GM23248 (cell line): ENCODE measurements at places on chromosomes 2 and 18. TPM values are rescaled to one million over a fixed set of nuclear protein-coding genes. Genes with fewer than 3 reads are reported as not detected.
A peak's percentile ranks its signal among the peaks of the same experiment; 100 is the strongest.

DNA sequence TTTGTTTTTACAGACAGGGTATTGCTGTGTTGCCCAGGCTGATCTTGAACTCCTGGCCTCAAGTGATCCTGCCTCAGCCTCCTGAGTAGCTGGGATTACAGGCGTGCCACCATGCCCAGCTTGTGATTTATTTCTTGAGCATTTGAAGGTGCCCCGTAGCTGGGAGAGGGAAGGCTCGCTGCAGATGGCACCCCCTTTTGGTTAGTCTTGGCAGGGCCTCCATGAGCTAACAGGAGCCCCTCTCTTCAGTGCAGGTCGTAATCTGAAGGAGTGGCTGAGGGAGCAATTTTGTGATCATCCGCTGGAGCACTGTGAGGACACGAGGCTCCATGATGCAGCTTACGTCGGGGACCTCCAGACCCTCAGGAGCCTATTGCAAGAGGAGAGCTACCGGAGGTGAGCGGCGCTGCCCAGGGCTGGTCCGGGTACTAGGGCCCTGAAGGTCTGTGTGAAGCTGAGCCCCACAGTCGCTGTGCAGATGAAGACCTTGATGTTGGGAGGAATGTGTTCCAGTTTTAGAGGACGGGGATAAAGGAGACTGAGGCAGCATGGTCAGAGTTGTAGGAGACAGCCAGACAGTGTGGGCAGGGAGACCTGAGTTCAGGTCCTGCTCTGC lies 6.7 kb downstream of the ASB1 start:
- no peak for DNase-seq

GRCh38 chr18:47313901-47314300 lies 62.4 kb upstream of the SKOR2 start:
- peak; percentile 6 for DNase-seq

GRCh38 chr18:30088238-30089015 lies 954.1 kb downstream of the DSC3 start:
- peak; percentile 41 for DNase-seq

- DNase-seq: no peak
These were observed 548.5 kb upstream of the ID2 start for GRCh38 chr2:8133363-8133762.

DNA sequence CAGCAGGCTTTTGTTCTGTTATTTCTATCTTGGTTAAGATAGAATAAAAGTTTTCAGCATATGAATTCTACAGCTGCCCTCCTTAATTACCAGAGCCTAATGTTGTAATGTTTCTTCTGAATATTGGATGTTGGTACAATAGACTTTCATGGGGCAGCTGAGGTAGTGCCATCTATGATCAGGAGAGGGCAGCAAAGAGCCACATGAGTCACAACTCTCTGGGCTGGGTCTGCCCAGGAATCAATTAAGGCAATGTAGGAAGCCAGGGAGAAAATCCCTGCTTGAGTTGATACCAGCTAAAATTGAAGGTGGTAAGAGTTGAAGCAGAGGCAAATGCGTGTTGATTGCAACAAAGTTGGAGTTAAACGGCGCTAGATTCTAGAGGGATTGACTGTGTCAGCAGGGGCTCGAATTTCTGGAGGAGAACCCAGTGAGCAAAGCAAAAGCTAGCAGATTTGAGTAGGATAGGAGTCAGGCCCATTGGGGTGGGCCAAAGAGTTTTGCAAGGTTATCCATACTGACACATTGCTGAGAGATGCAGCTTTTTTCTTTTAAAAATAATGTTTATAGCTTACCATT lies 10.6 kb upstream of the MC5R start:
- DNase-seq: peak; percentile 67

DNA sequence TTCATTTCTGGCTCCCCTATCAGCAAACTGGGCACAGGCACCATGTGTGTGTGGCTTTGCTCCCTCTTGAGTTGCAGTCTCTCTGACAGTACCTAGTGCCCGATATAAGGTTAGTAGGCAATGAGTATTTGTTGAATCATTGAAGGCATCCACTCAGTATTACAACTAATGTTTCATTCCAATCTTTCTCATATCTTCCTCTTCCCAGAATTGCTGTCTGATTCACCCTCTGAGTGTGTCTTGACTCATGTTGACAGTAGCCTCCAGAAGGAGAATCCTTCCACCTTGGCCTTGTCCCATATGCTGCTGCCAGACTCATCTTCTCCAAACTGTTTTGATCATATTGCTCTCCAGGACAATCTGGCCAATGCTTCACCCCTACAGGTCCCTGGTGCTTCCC lies 202.5 kb downstream of the LRRTM1 start:
- peak; percentile 90 for DNase-seq

DNA sequence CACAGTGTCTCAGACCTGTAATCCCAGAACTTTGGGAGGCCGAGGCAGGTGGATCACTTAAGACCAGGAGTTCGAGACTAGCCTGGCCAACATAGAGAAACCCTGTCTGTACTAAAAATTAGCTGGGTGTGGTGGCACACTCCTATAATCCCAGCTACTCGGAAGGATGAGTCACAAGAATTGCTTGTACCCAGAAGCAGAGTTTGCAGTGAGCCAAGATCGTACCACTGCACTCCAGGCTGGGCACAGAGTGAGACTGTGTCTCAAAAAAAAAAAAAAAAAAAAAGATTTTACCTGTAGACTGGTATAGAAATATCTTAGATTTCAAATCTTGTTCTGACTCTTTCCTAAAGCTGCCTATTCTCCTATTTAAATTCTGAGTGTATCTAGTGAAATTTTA lies 7.2 kb upstream of the KLHL29 start:
- peak; percentile 58 for DNase-seq

DNA sequence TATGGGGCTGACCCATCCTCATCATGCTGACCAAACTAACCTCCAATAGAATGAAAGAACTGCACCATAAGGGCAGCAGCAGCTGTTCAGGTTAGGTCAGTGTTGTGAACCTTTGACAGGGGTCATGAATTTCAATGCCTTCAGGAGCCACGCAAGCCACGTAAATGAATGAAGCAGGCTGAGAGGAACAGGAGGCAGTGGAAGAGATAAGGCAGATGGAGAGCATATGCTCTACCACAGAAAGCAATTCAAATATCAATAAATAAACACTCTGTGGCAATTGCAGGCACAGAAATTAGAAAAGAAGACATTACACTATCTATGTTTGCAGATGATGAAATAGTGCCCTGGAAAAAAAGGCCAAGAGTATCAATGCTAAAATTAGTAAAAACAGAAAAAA lies 56.3 kb downstream of the SCG2 start:
- no peak for DNase-seq

GRCh38 chr18:58390399-58390798 lies 238.5 kb downstream of the ALPK2 start:
- no peak for DNase-seq

- peak; percentile 64 for DNase-seq
These were observed 92.5 kb upstream of the RBBP8 start for GRCh38 chr18:22840606-22841144.

GRCh38 chr2:71456617-71457016 lies 3.3 kb downstream of the DYSF start:
- DNase-seq: no peak

DNA sequence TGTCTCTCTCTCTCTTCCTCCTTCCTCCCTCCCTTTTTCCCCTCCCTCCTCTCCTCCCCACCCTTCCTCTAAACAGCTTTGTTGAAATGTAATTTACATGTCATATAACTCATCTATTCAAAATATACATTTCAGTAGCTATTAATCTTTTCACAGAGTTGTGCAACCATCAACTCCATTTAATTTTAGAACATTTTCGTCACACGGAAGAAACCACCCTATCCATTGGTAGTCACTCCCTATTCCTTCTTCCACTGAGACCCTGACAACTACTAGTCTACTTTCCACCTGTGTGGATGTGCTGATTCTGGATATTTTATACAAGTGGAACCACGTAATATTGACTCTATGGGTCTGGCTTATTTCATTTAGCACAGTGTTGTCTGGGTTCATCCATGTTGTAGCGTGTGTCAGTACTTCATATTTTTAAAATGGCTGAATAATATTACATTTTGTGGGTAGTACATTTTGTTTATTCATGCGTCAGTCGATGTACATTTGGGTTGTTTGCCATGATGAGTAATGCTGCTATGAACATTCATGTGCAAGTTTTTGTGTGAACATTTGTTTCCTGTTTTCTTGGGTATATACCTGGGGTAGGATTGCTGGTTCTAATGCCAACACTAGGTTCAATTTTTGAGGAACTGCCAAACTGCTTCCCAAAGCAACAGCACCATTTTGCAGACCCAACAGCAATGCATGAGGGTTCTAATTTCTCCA lies 100.1 kb upstream of the GCFC2 start:
- no peak for DNase-seq

GRCh38 chr2:6968319-6969100 lies 51.3 kb downstream of the RNF144A start:
- DNase-seq: no peak

- no peak for DNase-seq
These were observed 1650.9 kb upstream of the TMEFF2 start for GRCh38 chr2:193845604-193846003.

DNA sequence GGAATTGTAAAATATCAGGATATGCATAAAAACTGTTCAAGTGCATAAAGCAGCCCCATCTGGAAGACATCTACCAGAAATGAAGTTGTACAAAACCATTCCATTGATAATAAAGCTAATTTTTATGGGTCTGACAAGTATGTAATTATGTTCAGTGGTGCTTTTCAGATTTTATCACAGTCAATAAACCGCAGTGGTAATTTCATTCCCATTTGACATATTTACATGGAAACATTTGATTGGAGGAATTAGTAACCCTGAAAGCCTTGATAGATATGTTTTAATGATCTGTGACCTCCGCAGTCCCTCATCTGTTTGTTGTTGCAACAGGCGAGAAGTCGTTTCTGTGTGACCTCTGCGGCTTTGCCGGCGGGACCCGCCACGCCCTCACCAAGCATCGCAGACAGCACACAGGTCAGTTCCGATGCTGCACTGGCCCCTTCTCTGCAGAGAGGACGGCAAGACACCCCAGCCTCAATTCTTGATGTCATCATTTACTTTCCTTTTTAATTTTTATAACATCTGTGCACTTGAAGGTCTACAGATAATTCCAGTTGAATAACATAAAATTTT lies 283.1 kb downstream of the ZNF407 start:
- DNase-seq: no peak

DNA sequence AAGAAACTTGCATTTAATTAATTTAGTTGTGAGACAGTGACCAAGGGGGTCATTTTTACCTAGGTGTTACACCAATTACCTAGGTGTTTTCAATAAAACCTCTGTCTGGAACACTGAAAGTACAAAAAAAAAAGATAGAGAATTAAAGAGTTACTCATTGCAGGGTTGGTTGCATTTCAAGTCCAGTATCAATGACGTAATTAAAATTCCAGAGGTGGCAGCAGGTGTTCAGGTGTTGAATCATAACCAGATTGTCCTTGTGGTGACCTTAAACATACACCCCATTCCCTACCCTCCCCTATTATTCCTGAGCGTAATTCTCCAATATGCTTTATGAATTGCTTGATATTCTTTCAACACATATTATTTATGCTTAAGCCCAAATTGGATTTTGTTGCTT lies 352.0 kb upstream of the SLC8A1 start:
- DNase-seq: no peak

DNA sequence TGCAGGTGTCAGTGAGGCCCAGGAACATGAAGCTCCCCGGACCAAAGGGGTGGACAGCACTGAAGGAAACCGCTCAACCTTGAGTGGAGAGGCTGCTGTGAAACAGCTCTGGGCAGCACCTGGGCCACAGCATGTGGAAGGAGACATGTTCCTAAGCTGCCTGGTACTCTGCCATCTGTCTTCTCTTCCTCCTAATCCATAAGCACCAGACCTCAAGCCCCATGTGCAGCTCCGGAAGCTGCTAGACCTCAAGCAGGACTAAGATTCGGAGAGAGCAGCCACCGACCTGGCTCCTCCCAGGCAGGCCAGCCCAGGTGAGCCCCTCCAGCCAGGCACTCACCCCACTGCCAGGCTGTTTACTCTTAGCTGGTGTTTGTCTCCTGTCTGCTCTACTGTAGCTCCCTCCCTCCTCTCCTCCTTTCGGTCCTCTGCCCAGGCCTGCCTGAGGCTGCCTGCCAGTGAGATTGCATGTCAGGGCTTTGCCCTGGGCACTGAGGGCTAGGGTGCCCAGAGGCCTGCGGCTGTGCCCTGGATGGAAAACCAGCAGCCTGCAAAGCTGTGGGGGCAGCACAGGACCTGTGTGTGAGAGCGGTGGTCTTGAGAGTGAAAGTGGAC lies 53.7 kb downstream of the BCL11A start:
- no peak for DNase-seq

DNA sequence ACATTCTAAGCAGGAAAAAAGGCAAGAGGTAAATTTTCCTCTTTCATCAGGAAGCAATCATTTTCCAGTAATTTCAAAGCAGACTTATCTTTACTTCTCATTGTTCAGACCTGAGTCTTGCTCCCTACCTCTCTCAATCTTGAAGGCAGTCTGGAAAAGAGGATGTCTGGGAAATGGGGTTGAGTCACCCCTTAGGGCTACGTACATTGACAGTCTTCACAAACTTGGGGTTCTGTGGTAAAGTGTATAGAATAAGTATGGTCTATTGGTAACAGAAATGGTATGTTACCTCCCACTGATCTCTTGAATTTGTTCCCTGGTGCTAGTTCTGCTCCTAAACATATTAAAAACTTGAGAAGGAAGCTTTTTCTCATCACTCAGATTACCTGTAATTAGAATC lies 361.3 kb downstream of the SS18 start:
- no peak for DNase-seq

DNA sequence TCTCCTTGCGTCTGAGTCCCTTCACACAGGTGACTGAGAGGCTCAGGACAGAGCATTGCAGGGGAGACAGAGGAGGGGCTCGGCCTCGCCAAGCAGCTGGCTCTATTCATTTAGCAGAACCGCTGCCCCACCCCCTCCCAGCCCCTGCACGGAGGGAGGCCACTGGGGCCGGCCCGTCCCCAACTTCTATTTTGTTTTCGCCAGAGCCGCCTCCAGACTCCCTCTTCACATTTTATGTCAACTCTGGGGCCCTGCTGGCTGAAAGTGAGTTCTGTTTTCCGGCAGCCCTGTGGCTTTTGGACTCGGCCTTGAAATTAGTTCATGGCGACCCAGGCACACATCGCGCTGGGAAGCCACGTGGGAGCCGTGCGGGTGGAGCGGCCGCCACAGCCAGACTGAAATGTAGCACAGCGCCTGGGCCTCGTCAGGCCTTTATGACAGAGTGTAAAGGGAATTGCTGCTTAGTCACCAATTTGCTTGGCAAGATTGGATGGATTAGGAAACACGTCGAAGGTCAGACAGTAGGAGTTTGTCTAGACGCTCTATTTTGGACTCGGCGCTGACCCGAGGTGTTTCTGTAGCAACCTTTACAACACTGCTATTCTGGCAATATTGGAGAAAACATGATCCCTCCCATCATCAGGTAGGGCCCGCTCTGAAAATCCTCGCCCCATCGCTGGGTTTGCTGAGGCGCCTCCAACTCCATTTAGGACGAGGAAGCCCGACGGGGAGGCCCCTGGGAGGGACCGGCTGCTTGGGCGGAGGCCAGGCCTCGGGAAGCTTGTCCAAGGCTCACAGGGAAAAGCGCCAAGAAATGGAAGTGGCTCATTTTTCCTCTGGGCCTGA lies 90.7 kb upstream of the CTDP1 start:
- DNase-seq: peak; percentile 98

- DNase-seq: no peak
These were observed 103.4 kb downstream of the HDAC4 start for GRCh38 chr2:239297142-239298004.

The STPG4 gene
- not detected in 2 replicates for total RNA-seq

The GALNT14 gene
- total RNA-seq: 1.4 and 3.5 TPM in 2 replicates

The FAM124B gene
- total RNA-seq: not detected in 2 replicates

The ABHD1 gene
- not detected in 2 replicates for total RNA-seq

The SPHKAP gene
- total RNA-seq: 0.13 and 0.32 TPM in 2 replicates

The CTIF gene
- 46.8 and 49.2 TPM in 2 replicates for total RNA-seq

The ACVR2A gene
- 17.5 and 24.0 TPM in 2 replicates for total RNA-seq

The COX5B gene
- total RNA-seq: 175 and 211 TPM in 2 replicates

The ANKRD29 gene
- total RNA-seq: 8.9 and 9.2 TPM in 2 replicates

The TEX44 gene
- total RNA-seq: not detected in 2 replicates

The EVX2 gene
- not detected in 2 replicates for total RNA-seq

The CCBE1 gene
- 11.4 and 16.6 TPM in 2 replicates for total RNA-seq
